AG08396 (cell line): ENCODE measurements at places on chromosomes 5 and 9.

DNA sequence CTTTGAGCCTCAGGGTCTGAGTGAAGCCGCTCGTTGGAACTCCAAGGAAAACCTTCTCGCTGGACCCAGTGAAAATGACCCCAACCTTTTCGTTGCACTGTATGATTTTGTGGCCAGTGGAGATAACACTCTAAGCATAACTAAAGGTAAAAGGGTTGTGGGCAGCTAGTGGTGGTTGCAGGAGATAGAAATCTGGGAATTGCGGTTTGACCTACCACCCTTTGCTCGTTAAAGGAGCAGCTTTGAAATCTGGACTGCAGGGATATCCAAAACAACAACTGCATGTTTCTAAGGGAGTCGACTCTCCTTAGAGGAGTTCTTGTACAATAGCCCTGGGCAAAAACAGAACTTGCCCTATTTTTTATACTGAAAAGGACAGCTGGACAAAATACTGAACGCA lies 19.0 kb downstream of the ABL1 start:
- DNase-seq, result no peak

GRCh38 chr5:100306000-100306399 lies 229.2 kb upstream of the FAM174A start:
- no peak for DNase-seq

GRCh38 chr5:115542651-115543364 lies 1.8 kb downstream of the FEM1C start:
- no peak for DNase-seq

DNA sequence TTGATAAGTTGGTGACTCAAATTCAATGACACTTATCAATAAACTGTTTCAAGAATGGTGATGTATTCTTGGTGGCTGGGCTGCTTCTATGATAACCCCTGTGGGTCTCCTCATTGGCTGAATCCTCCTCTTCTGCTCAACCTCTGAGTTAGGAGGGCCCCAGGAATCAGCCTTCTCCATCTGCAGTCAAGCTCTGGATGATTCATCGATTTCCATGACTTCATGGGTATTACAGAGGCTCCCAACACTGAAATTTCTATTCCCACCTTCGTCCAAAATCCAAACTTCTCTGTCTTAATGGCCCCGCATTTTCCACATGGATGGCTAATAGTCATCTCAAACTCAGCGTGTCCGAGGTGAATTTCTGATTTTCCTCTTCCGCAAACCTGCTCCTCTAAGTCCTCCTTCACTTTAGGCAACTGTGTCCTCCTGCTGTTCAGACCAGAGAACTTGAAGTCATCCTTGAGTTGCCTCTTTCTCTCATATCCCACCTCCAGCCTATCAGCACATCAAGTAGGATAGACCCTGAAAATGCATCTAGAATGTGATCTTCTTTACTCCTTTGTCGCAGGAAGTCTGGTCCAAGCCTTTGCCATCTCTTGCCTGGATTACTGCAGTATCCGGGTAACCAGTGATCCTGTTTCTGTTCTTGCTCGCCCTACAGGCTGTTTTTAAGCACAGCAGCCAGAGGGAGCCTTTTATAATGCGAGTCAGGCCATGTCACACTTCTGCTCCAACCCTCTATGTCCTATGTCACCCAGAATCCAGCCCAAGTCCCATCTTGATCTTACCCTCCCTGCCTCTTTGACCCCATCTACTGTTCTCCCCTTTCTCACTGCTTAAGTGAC lies 41.4 kb upstream of the IL7R start:
- DNase-seq, result peak; percentile 26

DNA sequence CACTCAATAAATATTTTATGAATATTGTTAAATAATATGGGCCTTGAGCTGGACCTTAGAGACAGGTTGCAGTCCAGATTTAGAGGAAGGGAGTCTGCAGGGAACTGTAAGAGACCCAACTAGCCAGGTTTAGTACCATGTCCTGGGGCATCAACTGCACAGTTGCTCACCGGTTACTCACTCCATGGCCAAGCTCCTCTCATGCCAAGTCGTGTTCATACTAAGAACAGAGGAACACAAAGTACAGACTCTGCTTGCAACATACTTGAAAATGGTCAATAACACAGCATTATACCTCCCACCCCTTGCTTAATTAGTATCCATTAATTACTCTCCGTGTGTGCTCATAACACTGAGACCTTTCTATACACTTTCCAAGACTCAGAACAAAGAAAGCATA lies 317.6 kb upstream of the PIK3R1 start:
- DNase-seq, result no peak

GRCh38 chr9:17938035-17938655 lies 359.3 kb downstream of the SH3GL2 start:
- DNase-seq, result no peak

DNA sequence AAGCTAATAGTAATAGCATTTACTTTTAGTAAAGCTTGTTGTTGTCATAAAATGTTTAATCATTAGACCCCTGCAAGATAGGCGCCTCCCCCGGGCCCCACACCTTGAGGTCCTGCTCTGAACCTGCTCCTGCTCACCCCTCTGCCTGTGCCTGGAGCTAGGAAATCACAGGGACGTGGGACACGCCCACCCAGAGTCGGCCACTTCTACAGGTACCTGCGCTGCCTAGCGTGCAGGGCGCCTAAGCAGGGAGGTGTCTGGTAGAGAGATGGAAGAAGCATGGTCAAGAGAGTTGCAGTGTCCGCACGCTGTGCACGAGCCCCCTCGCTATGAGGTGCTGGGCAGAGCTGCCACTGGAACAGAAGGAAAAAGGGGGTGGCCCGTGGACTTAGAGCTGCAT lies 52.6 kb downstream of the HINT1 start:
- no peak for DNase-seq

DNA sequence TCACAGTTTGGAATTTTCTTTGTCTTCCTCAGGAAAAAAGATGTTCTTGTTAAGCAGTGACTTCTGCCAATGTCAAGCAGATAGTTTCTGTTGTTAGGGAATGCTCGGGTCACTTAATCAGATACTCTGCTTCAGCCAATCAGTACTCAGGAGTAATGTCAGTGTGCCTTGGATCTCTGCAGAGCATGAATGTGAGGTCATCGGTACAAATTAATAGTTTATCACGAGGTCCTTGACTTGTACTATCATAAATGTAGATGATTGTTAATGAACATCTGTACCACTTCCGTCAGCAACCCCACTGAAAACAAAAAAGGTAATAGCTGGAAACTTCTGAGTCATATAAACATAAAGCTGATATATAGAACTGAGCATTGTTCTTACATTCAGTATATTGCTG lies 73.6 kb downstream of the FBXL7 start:
- DNase-seq, result no peak

DNA sequence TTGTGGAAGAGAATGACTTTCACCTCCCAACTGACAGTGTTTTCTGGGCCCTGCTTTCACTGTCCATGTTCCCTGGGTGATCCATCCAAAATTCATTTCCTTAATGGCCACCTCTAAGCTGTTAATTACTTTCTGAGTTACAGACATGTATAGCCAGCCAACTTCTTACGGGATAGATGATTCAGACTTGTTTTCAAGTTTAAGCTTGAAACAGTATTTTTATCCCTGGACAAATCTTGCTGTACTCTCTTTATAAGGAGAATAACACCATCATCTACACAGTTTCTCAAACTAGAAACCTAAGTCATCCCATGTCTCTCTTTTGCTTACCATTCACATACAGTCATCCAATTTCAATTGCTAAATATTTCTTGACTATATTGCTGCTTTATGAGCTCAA lies 6.9 kb downstream of the FAM174A start:
- DNase-seq, result no peak

DNA sequence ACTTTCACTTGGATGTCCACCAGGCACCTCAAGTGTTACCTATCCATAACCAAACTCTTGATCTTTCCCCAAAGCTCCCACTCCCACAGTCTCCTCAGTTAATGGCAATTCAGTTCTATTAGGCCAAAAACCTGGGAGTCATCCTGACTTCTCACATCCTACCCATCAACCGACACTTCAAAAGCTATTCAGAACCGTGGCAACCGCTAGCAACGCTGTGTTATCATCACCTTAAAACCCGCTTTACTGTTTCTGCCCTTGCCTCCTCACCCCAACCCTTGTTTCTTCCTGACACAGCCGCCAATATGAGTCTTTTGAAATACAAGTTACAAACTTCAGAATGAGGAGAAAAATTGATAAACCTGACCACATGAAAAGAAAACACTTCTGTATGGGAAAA lies 46.5 kb downstream of the MAPKAP1 start:
- DNase-seq, result no peak

DNA sequence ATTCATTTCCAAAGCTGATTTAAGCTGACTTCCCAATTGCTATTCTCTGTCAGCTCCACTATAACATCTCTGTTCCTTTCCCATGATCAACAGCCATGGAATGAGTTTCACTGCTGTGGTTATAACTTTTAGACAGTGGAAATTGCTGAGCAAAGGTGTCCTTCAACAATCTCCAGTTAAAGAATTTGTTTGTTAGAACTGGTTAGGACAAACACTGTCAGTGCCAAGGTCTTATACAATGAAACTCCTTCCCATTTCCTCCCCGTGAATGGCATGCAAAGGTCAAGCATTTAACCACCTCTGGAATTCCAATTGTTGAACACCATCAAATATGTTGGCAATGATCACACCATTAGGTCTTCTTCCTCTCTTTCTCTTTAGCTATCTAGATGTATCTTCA lies 45.7 kb upstream of the GHR start:
- DNase-seq, result no peak

GRCh38 chr5:92177926-92178487 lies 794.9 kb upstream of the ARRDC3 start:
- no peak for DNase-seq

DNA sequence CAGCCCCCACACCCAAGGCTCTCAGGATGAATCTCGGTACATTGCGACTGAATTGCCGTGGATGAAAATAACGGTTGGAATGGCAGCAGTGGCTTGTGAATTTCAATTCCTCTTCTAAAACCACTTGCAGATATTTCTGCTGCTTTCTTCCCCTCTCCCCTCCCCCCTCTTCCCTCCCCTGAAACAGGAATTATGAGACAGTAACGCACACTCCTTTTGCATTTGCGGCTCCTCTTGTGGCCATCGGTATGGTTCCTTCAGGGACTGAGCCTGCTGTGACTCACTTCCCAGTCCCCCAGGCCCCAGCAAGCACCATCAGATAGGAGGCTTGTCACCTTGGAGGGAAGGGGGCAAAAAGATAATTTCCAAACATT lies 9.7 kb downstream of the DCANP1 start:
- DNase-seq, result no peak

GRCh38 chr9:15249042-15249818 lies 57.8 kb downstream of the TTC39B start:
- DNase-seq, result peak; percentile 50

- DNase-seq, result no peak
Measured at GRCh38 chr5:22709743-22710142, 143.4 kb downstream of the CDH12 start.

DNA sequence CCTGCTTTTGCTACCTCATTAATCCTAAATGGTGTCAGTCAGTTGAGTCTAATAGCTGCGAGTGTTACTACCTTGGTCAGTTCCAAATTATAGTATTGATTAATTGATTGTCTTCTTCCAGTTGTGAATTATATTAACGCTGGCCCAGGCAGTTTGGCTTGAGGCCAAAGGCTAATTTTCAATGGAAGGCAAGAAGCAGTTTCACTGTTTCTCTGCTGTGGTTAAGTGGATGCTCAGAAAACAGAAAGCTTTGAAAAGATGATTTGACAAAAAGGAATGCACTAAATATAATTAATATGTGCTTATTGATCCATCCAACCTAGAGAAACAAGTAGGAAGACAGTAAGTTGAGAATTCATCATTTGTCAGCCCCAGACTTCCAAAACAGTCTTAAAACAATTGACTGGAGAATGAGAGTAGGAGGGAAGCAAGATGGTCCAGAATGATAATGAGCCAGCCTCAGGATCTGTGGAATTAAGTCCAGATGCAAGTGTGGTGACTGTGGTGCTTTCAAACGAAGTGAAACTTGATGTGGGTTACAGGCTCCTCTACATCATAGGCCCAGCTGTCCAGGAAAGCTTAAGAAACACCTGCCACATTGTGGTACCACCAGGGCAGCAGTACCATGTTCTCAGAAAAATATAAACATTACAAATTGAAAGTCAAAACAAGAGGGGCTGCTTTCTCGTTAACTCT lies 1371.0 kb upstream of the DMAC1 start:
- DNase-seq, result no peak

GRCh38 chr5:41418220-41419031 lies 92.0 kb downstream of the PLCXD3 start:
- peak; percentile 32 for DNase-seq

GRCh38 chr5:71782393-71782770 lies 63.3 kb downstream of the CARTPT start:
- no peak for DNase-seq

DNA sequence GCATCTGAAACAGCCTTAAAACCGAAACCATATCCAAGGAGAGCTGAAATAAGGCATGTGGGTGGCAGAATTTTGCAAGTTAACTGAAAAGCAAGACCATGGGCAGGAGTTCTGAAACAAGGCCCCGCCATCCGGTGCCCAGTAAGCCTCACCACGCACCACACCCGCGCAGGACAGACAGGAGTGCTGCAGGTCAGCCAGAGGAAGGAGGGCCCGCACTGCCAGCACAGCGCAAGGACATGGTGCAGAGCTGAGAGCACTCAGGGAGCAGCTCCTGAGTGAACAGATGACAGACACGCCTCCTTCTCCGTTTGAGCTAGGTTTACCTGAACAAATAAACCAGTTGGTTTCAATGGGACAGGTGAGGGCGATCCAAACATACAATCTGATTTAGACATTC lies 16.5 kb upstream of the ISCA1 start:
- no peak for DNase-seq

GRCh38 chr9:116288658-116289057 lies 135.1 kb downstream of the PAPPA start:
- peak; percentile 70 for DNase-seq

DNA sequence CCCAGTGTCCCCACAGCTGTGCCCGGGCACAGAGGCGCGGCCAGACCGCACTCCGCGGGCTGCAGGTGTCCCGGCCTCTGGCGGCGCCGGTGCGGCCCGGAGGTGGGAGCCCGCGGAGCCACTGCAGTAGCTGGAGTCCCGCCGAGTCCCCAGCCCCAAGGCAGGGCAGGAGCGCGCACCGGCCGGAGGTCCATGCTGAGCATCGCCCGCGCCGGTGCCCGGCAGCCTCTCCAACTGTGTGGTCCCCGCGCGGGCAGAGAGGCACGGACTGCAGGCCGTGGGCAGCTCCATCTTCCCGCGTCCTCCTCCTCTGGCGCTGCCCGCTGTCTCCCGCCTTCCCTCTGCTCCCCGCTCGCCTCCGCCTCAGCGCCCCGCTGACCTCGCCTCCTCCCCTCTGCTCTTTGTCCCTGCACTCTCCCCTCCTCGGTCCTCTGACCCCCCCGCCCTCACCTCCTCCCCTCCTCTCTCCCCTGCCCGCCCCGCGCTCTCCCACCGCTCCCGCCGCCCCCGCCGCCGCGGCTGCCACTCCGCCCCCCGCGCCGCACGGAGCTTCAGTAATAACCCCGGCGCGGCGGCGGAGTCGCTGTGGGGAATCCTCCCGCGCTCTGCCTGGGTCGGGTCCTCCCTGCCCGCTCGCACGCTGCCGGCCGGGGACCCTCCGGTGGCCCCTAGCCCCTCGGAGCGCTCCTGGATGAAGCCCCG lies at the start of gene ADAMTS16:
TSS of gene ADAMTS16 (plus strand) at position 554 of the 702 bp plus-strand sequence. CDS start at position 692, 138 bp downstream.
- DNase-seq, result no peak

- no peak for DNase-seq
Measured at GRCh38 chr9:36679710-36680109, 107.0 kb downstream of the MELK start.
